Omental fat pad (tissue), 4 donors: ENCODE measurements at places on chromosomes 16 and 17. TPM values are rescaled to one million over a fixed set of nuclear protein-coding genes. Genes with fewer than 3 reads are reported as not detected.
A peak's percentile ranks its signal among the peaks of the same experiment; 100 is the strongest.

NLRC3 gene
- 0.65 TPM for total RNA-seq

ZC3H7A gene
- 46.8 TPM for total RNA-seq

- DNase-seq: no peak
These were observed 181.8 kb downstream of the C16orf95 start for GRCh38 chr16:87135246-87136030.

DNA sequence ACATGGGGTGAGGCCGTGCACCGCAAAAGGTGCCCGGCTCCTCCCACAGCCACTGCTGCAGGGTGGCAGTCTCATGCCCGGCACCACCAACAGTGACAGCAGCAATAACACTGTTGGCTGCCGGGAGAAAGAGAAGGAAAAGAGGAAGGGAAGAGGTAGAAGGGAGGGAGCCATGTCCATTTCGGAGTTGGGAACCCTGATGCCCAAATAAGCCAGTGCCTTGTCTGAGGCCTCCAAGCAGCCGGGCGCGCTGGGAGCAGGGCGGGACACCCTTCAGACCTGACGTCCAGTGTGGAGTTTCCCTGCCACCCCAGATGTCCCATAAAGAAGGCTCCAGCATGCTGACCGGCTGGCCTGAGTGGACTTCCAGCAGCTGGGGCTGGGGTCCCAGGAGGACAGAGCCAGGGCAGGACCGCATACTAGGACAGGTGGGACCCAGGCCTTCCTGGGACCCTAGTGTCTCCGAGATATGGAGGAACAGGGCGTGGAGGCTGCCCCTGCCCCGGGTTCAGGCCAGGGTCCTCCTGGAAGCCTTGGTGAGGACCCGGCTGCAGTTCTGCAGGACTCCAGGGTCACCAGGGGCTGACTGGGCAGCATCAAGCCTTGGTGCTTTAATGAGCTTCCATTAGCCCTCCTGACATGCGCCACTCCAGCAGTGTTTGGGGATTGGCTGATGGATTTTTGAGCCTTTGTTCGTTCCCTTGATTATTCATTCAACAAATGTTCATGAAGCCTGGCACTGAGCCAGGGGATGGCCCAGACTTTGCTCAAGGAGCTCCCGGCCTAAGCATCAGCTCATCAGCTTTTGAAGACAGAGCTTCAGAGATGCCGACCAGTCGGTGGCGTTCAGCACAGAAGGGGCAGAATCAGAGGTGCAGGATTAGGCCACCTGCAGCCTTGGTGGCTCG lies 223.6 kb upstream of the CIBAR2 start:
- no peak for DNase-seq

AANAT gene
- total RNA-seq: not detected

DNA sequence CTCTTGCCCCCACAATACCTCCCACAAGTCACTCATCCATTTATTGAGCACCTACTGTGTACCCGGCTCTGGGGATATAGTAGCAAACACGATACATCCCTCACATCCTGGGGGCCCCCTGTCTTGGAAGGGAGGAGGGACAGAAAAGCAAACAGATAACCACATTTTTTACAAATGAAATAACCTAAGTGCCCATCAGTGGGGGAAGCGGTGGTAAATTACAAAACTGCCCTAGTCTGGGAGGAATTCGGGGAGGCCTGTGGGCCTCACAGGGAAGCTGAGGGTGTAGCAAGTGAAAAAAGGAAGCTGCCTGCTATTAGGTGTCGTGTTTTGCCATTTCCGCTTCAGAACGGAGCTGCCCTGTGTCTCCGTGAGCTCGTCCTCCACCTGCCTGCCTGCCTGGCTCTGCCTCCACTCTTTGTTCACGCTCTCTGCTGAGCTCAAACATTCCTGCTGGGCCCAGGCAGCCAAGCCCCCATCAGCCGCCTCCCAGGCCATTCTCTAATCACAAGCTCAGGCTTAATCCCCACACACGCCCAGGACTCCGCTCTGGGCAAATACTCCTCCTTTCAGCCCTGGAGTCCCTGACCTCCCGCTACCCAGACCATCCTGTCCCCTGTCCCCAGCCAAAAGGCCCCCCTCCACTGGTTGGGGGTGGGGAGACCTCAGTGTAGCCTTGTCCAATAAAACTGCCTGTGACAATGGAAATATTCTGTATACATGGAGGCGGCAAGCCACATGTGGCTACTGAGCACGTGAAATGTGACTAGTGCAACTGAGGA lies 10.2 kb upstream of the SEC14L5 start:
- no peak for DNase-seq

RAB11FIP4 gene
- total RNA-seq: 6.0 TPM

- DNase-seq: no peak
These were observed 22.5 kb upstream of the MAF start for GRCh38 chr16:79623062-79623461.

- DNase-seq: no peak
These were observed 14.5 kb upstream of the RNF222 start for GRCh38 chr17:8412089-8412488.

OR1A1 gene
- total RNA-seq: not detected

- DNase-seq: no peak
These were observed 3.6 kb upstream of the ZMYND15 start for GRCh38 chr17:4735876-4736651.

CACNA1H gene
- total RNA-seq: 11.9 TPM

- no peak for DNase-seq
These were observed 30.5 kb downstream of the TMEM98 start for GRCh38 chr17:32958418-32958817.

DNA sequence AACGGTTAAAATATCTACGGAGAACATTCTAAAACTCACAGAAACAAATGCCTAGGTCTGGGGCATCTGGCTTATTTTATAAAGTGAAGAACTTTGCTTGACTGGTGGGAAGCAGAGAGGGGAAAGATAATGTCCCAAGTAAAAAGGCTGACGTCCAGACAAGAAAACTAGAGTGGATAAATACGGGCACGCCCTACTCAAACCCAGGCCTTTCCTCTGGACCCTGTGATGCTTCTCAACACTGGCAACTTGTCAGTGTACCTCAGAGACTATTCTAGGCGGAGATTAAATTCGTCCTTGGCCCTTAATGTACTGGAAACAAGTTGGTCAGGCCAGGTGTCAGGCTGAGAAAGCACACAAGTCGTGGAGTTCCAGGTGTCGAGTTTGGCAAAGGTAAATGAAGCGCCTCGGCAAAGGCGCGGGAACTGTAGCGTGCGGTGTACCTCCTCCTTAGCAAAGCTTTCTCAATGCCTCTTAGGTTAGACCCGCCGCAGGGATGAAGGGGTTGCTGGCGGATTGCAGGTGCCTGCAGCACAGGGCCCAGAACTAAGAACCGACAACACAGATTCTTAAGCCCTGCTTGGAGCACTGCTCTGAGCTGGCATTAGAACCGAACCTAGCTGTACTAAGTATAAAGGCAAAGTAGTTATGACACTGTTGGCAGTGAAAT lies 668 bp upstream of the UNK start:
- DNase-seq: no peak

IRX5 gene
- total RNA-seq: not detected

- no peak for DNase-seq
These were observed 238.7 kb downstream of the RBFOX1 start for GRCh38 chr16:7571366-7571765.

- DNase-seq: no peak
These were observed 97.7 kb upstream of the FA2H start for GRCh38 chr16:74872302-74872701.

GRCh38 chr16:88636488-88637265 lies 1.7 kb upstream of the IL17C start:
- no peak for DNase-seq

GRCh38 chr16:57540906-57541753 lies 1.3 kb upstream of the ADGRG5 start:
- peak; percentile 12 for DNase-seq

- DNase-seq: no peak
These were observed 48.7 kb upstream of the GINS3 start for GRCh38 chr16:58343562-58343961.

DNA sequence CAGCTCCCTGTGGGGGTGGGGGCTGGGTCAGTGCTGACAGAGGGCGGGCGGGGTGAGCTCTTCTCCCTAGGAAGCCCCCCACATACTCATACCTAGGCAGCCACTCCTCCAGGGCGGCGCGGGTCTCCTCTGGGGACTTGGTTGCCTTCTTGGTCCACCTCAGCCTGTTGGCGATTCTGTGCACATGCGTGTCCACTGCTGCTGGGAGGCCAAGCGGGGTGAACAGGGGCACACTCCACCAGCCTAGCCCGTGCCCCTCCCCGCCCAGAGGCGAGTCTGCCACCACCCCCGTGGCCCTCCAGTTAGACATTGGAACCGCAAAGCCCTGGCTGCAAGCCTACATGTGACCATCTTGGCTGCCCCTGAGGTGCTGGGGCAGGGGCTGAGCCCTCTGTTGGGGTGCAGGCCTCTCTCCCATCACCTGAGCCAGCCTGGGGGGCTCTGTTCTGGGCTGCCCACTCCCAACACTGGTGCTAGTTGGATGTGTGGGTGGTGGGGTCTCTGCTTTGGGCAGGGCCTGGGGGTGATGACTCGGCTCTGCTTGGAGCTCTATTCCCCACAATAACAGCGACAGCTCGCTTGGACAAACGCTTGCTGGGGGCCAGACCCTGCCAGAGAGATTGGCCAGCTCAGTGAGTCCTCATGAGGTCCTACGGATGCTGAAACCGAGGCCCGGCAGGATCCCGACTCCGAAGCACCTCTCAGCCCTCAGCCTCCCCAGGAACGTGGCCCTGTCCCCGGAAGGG lies 7.4 kb downstream of the NTHL1 start:
- no peak for DNase-seq

DNA sequence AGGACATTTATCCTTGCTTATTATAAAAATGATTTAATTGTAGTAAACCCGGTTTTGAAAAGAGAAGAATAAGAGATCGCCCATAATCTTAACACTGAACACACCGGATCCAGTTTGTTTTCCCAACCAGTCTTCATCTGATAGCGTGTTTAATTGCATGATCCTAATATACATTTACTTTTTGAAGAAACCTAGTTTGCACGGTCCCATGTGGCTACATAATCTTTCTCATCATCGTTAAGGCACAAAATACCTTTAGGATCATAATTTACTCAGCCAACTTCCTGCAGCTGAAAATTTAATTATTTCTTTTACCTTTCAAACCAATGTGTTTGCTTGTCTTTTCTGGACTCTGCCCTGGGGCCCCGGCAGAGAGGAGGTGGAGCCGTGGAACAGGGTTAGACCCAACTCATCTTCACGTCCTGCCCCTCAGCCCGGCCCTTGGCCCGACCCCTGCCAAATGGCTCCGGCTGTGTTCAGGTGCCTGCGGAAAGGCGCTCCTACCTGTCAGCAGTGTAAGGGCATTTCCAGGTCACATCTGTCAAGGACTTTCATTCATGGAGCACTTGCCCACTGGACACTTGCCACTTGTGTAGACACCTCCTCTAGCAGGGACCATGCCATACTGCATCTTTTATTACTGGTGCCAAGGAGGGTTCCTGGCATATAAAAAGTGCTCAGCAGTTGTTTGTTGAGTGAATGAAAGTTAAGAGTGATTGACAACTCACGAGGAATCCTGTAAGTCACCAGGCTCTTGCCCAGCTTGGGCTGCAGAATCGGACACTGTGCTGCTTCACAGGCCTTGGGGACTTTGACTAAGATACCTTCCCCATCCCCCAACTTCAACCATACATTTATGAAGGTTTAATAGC lies 28.6 kb downstream of the SMARCE1 start:
- DNase-seq: no peak

DNA sequence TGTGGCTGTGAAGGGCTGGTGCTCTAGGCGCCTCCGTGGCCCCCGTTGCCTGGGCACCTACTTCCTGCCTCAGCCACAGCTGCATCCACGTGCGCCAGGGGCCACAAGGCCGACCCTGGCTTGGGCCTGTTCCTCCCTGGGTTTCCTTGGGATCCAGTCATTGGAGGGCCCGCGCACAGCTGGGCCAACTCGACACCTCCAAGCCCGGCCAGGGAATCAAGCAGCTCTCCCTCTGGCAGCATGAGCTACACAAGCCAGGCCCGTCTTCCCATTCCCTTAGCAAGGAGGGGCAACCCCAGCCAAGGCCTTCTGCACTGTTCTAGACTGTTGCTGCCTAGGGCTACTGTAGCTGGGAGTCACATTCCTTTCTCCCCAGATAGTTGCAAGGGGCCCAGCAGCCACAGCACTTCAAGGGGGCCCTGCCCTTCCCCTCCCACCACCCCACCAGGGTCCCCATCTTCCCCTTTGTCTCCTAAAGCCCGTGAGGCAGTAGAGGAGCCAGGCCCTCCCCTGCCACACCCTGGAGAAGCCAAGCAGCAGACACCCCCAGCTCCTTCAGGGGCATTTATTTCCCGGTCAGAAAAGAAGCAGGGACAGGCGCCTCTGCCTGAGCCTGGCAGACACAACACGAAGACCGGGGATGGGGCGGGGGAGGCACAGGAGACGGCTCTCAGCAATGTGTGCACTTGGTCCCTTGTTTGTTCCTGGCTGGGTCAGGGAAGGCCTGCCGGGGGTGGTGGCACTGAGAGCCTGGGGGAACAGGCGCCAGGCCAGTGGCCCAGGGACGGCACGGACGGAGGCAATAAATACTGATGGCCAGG lies 3.8 kb downstream of the ARHGDIA start:
- DNase-seq: no peak

GRCh38 chr16:81779536-81780320 lies 637 bp downstream of the PLCG2 start:
- DNase-seq: no peak

RILP gene
- 42.6 TPM for total RNA-seq

DNA sequence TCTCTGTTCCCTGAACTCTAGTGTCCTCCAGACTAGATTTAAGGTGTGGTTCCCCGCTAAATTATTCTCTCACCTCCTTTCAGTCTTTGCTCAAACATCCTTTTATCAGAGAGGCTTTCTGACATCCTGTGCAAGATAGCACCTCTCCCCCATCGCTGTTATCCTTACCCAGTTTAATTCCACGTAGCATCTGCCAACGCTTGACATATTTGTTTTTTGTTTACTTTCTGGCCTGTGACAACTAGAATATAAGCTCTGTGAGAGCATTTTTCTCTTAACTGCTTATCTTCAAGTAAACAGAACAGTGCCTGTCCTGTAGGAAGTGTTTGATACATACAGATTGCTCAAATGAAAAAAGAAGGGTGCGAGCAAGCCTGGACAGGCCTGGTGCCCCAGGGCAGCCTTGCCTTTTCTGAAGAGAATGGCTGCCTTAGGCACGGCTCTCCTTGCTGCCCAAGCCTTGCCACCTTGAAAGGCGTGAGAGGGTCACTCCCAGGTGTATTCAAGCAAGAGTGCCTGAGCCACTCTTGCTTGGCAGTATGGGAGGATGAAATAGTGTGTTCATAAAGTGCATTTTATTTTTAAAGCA lies 9.7 kb downstream of the DYNLL2 start:
- DNase-seq: no peak

DNA sequence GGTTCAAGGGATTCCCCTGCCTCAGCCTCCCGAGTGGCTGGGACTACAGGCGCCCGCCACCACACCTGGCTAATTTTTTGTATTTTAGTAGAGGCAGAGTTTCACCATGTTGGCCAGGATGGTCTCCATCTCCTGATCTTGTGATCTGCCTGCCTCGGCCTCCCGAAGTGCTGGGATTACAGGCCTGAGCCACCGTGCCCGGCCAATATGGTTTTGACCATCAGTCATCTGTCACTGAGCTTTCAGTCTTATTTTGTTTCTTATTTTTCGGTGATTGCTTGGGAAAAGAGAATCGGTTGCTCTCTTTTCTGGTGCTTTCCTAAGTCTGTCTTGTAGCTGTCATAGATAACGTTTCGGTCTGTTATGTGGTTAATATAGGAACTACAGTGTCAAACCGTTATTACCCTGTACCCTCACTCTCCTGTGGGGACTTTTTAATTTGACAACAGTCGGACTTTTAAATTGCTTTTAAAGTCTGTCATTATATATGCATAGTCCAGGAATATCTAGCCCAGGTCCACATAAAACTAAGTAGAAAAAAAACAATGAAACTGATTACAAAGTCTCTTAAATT lies 453.4 kb downstream of the KCNJ18 start:
- DNase-seq: no peak
